Mammary epithelial cell (primary cell): ENCODE measurements at places on chromosomes 12 and 14. TPM values are rescaled to one million over a fixed set of nuclear protein-coding genes. Genes with fewer than 3 reads are reported as not detected.

GRCh38 chr12:69131077-69131476, 108.3 kb upstream of the CPSF6 start:
- no peak for DNase-seq

GRCh38 chr12:96617178-96617577, 127.8 kb downstream of the CFAP54 start:
- DNase-seq = no peak

DNA sequence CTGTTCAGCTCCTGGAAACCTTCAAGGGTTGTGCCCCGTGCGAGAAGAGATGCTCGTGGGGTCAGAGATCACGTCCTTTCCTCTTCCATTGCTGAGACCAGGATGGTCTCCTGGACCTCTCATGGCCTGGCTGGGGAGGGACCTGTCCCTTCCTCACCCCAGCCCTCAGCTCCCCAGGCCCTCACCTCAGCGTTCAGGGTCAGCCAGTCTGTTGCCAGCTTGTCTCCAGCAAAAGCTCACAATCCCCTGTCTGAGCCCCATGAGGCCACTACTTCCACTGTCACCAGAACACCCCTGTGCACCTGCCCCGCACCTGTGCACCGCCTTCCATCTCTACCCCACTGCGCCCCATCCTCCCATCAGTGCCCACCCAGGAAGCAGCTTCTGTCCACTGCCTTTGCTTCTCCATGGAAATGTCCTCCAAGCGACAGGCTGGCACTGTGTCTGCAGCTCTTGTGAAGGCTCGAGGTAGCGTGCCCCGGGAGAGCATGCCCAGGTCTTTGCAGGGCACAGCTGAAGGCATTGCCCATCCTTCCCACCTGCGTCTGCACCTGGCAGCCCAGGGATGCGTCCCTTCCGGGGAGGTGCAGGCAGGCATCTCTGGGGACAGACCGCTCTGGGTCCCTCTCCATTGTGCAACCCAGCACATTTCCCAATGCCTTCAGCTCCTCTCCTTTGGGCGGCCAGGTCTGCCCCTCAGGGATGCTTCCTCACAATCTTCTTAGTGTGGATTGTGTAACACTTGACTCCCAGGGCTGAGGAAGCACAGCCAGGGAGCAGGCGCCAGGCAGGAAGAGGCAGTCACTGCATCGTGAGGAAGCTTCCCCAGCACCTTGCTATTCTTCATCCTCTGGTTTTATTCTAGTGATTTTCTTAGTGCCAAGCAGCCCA, 179.6 kb downstream of the ADGRD1 start:
- no peak for DNase-seq

- DNase-seq = no peak
Observed at GRCh38 chr14:73889376-73889775, 2.7 kb downstream of the ZNF410 start.

KRT71 gene
- total RNA-seq = not detected in 2 replicates

TAS2R31 gene
- 2.0 and 2.2 TPM in 2 replicates for total RNA-seq
